ENCODE measurements at places on chromosomes 2 and 18.

- peak; percentile 38 for DNase-seq
Measured at GRCh38 chr2:44233450-44234128, 41.7 kb upstream of the SLC3A1 start.

DNA sequence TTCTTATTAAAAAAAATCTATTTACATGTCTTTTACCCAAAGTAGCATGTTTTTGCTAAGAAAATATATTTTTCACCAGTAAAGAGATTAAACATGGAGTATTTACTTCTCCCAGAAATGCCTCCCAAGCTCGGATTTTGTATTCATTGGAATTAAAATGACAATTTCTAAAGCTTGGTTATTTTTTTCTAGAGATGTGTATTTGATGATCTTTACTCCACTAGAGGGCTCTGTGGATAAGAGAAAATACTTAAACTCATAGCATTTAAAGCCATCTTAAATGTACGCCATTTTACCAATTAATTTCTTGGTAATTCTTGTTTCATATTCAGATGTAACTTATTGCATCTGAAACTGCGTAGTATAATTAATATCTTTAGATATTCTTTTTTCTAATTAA lies 461.4 kb downstream of the GALR1 start:
- no peak for DNase-seq

- no peak for DNase-seq
Measured at GRCh38 chr18:56112013-56112749, 524.2 kb upstream of the TCF4 start.

- DNase-seq: no peak
Measured at GRCh38 chr18:56645415-56646016, 5.6 kb upstream of the WDR7 start.

DNA sequence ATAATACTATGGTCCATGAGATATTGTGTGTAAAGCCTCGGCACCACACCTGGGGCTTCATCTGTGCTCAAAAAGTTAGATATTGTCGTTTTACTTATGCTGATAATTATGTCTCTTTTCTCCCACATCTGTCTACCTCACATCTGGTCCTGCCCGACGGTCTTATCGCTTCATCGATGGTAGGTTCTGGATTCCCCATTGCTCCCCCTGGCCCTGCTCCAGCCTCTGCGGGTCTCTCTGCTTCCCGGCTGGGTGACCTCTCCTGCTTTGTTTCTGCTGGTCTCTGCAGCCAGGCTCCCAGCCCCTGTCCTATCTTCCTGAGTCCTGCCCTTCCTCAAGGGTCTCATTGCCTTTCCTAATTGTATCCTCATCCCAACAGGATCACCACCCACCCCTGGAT lies 294.2 kb downstream of the NDUFA10 start:
- no peak for DNase-seq

DNA sequence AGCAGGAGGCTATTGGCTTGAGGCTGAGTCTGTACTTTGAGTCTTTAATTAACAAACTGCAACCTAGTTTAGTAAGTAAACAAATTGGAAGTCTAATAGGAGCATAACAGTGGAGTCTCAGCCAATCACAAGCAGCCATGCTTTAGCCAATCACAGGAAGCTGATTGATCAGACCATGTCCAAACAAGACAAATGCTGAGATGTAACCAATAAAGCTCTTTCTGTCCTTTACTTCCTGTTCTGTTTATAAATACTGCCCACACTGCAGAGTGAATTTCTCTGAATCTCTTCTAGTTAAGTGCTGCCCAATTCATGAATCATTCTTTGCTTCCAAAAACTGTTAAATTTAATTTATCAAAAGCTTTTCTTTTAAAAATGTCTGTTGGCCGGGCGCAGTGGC lies 146.6 kb upstream of the DLX2 start:
- no peak for DNase-seq

DNA sequence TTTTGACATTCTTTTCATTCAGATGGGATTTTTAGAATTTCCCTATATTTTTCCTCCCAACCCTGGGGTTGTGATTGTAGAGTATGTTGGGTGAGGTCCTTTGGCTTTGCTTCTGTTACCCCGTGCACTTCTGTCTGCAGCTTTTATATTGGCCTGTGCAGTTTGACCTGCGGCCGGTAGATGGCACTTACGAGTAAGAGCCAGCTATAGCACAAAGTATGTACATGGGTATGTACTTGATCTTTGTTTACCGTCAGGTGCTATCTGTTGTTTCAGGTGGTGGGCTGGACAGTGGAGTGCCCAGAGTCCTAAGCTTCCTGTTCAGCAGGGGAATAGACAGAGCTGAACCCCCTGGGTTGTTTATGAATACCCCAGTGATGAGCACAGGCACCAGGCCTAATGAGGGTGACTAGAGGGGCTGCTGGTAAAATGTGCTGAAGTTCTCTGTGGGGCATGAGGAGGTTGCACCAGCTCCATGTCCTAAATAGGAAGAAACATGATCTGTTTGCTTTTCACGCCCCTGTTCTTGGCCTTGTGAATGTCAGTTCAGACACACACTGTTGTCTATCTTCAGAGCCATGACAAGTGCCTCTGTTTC lies 58.9 kb upstream of the THUMPD2 start:
- DNase-seq: peak; percentile 36

GRCh38 chr18:77374446-77374805 lies 124.8 kb downstream of the GALR1 start:
- no peak for DNase-seq

DNA sequence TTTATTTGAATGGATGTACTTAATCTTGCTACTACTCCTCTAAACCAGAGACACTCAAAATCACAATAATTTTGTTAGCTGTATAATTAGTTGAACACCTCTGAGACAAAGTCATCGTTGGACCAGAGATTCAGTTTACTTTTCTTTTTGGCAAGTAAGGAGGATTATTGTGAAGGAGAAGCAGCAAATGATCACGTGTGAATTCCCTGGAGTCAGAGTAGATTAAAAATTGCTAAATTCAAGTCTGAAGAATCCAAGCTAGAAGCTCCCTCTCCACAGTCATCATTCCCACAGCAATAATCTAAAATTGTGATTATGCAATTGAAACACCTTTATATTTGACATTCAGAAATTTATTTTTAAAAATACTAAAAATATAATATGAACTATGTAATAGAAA lies 484.4 kb downstream of the CMPK2 start:
- DNase-seq: no peak

DNA sequence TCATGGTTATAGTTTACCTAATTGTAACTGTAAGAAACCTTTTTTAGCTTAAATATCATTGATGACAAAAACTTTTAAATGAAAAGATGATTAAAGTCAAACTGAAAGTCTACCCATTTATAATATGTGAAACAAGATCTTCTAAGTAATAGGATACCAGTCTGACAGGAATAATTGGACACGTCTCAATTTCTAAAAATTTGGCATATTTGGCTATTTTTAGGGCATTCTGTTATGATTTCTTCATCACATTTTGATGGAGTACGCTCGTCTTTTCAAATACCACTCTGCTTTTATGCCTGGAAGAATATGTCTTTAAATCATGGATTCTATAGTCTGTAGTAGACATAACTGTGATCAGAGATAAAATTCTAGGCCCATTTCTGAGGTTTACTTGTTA lies 1.3 kb downstream of the R3HDM1 start:
- no peak for DNase-seq

- DNase-seq: no peak
Measured at GRCh38 chr2:241198381-241199279, 10.2 kb downstream of the ANO7 start.

GRCh38 chr2:29583104-29583503 lies 338.3 kb downstream of the ALK start:
- DNase-seq: no peak

DNA sequence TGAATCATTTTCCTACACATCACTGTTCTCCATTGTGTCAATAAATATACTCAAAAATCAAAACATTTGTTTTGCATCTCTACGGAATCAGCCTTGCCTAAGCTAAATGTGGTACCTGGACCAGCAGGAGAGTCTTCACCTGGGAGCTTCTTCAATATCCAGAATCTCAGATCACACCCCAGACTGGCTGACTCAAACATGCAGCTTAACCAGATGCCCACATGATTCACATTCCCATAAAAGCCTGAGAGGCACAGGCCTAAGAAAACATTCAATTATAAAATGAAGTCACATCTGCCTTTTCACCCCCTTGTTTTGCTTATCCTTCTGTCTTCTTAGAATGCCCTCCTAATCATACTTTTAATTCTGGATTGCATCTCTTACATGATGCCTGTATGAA lies 1045.5 kb upstream of the NXPH2 start:
- DNase-seq: no peak

DNA sequence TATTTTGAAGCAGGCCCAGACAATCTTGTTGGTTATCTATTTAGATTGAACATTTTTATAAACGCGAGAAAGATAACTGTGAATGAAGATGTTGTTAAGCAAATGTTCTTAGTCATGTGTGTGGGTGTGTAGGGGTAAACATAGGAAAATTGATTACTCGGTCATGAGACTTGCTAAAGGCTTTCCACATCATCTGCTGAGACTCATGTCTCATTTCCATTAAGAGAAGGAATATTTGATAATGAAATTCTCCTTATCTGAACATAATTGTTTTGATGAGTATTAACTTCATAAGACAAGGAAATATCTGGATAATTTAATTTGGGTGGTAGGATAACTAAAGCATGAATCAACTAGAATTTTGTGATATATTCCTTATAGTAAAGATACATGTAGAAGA lies 19.7 kb downstream of the CCDC102B start:
- no peak for DNase-seq

DNA sequence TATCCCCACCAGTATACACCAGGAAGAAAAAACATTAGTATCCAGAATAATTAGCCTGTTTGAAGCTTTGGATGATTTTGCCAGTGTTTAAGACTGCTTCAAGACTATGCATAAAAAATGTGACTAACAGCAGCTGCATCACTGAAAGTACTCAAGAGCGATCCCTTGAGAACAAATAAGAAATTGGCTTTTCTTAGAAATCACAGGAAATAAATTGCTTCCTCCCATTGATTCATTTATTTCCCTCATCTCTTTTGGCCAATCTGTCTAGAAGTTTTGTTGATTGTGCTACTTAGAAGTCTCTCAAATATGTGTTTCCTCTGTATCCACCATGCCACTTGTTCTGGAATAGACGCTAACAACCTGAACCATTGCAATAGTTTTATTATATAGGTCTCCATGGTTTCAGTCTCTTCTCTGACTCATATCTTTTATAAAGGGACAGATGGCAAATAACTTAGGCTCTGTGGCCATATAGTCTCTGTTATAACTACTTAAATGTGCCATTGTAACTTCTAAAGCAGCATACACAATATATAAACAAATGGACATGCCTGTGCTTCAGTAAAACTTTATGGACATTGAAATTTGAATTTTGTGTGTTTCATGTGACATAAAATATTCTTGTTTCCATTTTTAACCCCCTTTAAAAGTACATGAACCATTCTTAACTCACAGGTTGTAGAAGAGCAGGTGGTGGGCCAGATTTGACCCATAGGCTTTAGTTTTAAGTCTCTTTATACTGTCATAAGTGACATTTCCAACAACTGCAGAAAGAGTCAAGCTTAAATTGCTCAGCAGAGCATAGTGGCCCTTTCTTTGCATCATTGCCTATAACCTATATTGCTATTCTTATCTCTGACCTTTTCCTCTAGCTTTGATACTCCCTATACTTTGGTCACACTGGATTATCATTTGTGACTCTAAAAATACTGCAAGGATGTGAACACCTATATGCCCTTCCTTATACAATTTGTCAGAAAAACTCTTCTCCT lies 123.9 kb downstream of the MC4R start:
- DNase-seq: no peak

- no peak for DNase-seq
Measured at GRCh38 chr2:182716650-182716979, 558 bp downstream of the DNAJC10 start.

DNA sequence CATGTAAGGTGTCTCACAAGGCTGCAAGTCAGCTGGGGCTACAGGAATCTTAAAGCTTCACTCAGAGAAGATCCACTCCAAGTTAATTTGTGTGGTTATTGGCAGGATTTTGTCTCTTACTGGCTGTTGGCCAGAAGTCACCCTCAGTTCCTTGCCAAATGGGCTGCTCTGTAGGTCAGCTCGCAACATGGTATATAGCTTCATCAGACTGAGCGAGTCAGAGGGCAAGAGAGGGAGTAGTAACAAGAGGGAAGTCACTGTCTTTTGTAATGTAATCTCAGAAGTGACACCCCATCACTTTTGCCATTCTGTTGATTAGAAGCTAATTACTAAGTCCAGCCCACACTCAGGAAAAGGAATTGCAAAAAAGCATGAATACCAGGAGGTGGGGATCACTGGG lies 119.5 kb downstream of the LRRTM1 start:
- peak; percentile 5 for DNase-seq

DNA sequence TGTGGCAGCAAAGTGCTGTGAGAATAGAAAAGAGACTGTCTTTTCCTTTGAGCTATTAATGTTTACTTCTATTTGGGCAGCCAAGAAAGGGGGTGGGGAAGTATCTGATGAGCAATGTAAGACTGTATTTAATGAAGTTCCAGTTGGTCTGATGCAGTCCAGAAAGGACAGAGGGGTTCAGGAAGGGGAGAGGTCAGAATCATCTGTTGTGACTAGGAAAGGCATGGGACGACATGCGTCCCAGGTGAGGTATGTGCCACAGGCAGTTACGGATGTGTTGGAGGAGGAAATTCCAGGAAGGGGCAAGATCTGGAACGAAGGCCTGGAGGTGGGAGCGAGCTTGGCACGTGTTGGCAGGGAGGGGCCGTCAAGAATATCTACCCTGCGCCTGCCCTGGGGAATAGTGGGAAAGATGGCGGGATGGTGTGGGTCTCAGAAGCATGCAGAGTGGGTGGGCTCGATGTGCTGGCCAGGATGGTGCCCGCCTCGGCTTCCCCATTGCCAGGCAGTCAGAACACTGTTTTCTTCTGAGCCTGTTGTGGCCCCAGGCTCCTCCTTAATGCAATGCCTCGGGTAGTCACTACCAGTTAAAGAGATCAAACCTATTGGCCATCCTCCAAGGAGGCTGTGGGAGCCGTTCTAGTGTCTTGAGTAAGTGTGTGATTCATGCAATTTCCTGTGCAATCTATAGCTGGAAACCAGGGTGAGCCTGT lies 57.8 kb upstream of the TXNDC2 start:
- no peak for DNase-seq

DNA sequence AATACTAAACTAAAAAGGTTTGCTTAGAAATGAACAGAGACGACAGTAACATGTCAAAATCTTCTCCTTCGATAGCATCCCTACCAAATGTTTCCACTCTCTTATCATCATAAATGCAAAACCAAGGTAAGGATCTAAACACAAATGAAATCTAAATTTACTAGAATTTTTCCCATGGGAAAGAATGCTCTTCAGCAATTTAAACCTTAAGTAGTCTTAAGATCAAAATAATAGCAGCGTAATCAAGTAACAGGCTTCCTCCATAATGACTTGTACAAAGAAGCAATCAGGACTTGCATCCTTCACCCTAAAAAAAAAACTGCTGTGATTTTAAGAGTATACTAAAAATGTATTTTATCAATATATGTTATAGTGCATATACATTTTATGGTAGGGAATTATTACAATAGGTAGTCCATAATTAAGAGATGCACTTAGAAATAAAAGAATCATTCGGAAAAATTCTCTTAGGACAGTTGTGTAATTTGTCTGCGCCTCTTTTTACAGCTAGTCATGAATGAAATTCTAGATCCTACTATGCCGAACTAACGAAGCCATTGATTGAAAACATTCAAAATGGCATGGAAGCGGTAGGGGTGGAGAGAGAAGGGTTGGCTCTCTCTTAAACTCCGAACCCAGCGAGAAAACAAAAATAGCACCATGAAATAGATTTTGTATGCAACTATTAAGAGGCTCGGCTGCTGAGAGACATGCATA lies 1.3 kb downstream of the PGAP1 start:
- DNase-seq: no peak

- DNase-seq: no peak
Measured at GRCh38 chr2:191013682-191013931, 364 bp downstream of the STAT1 start.
